Astrocyte of the cerebellum (primary cell): ENCODE measurements at places on chromosomes 1 and 21.

- no peak for DNase-seq
Observed at GRCh38 chr1:31795096-31795675, 20.6 kb downstream of the SPOCD1 start.

DNA sequence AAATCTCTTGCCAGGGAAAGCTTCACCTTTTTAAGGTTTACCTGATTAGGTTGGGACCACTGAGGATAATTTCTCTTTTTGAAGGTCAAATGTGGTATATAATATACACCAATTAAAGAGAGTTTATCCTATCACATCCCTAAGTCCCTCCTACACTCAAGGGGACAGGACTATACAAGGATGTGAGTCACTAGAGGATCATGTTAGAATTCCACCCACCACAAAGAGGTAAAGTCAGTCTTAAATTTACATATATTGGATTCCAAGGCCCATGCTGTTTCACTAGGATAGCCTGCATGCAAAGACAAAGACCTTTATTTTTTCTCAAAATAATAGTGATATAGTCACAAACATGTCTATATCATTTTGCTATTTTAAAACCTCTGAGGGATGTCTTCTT is 164.4 kb downstream of the GIPC2 start:
- DNase-seq, result no peak

- no peak for DNase-seq
Observed at GRCh38 chr1:248111157-248111556, 16.2 kb downstream of the OR2L13 start.

DNA sequence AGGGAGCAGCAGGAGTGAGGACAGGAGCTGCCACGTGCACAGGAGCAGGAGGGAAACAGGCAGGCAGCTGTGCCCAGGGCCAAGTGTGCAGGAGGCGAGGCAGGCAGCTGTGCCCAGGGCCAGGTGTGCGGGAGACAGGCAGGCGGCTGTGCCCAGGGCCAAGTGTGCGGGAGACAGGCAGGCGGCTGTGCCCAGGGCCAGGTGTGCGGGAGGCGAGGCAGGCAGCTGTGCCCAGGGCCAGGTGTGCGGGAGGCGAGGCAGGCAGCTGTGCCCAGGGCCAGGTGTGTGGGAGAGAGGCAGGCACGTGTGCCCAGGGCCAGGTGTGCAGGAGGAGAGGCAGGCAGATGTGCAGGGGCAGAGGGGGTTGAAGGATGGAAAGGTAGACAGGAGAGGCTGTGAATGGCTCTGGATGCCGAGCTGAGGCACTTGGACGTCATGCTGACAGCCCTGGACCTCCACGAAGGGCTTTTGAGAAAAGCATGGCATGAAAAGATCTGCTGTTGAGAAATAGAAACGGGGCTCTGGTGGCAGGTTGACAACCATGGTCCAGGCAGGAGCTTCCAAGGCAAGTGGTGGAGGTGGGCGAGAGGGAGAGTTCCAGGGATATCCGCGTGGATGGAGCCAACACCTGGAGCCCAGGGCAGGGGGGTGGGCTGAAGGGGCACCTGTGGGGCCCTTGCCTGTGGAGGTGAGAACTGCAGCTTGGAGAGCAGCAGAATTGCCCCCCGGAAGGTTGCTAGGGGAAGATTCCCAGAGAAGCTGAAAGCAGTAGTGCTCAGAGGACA is 19.1 kb upstream of the NPHP4 start:
- DNase-seq, result no peak

DNA sequence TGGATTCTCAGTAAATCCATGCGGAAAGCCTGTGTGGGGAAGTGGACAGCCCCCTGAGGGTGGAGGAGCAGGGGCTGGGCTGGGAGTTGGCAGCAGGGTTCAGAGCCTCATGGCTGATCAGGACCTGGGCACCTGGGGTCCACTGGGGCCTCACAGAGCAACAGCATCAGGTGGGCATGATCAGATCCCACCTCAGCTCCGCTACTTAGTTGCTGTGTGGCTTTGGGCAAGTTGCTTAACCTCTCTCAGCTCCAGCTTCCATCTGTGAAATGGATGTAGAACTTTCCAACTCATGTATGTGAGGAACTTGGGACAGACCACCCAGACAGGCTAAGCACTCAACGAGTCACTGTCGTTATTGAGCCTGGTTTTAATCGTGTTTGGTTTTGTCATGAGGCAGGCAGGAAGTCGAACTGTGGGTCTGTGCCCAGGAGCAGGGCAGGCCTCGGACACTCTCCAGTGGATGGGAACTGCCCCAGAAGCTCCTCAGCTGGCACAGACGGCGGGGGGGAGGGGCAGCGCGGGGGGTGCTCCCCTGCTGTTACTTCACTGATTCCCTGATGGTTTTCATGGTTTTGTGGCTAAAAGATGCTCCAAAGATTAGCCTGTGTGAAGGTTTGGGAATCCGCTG is 155.8 kb upstream of the TMEM51 start:
- no peak for DNase-seq

- no peak for DNase-seq
Observed at GRCh38 chr1:68585351-68585750, 88.5 kb upstream of the DEPDC1 start.

GRCh38 chr1:101769520-101769919 is 227.2 kb downstream of the OLFM3 start:
- DNase-seq, result no peak

- DNase-seq, result no peak
Observed at GRCh38 chr1:196910215-196910614, 22.4 kb downstream of the CFHR4 start.

DNA sequence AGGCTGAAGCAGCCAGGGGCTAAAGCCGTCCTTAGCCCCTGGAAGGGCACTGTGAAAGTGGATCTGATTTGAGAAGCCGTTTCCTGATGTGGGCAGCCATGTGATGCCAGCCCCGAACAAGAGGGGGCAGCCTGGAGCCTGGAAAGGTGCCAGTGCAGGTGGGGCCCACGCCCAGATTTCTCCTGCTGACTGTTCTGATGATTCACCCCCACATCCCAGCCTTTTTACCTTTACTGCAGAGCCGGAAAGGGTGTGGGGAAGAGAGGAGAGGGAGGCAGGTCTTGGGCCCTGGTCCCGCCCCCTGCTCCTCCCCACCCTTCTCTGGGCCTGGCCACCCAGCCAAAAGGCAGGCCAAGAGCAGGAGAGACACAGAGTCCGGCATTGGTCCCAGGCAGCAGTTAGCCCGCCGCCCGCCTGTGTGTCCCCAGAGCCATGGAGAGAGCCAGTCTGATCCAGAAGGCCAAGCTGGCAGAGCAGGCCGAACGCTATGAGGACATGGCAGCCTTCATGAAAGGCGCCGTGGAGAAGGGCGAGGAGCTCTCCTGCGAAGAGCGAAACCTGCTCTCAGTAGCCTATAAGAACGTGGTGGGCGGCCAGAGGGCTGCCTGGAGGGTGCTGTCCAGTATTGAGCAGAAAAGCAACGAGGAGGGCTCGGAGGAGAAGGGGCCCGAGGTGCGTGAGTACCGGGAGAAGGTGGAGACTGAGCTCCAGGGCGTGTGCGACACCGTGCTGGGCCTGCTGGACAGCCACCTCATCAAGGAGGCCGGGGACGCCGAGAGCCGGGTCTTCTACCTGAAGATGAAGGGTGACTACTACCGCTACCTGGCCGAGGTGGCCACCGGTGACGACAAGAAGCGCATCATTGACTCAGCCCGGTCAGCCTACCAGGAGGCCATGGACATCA is at the start of gene SFN:
SFN (plus strand) TSS at position 369 of the 904 bp plus-strand sequence; CDS start at position 433, 64 bp downstream.
- DNase-seq, result no peak

DNA sequence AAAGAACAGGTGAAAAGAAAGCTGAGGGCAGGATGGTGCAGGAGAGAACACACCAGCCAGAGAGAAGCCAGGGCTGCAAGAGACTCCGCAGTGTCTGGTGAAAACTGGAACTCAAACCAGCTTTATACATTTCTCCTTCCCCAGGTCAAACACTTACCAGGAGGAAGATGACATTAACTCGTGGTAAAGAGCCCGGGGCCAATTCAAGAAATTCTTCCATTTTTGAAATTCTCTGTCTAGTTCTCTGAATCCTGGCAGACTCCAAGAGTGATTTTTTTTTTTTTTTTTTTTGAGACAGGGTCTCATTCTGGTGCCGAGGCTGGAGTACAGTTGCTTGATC is 25.8 kb upstream of the SIPA1L2 start:
- no peak for DNase-seq

- DNase-seq, result no peak
Observed at GRCh38 chr1:206816390-206817287, 44.3 kb upstream of the IL10 start.

DNA sequence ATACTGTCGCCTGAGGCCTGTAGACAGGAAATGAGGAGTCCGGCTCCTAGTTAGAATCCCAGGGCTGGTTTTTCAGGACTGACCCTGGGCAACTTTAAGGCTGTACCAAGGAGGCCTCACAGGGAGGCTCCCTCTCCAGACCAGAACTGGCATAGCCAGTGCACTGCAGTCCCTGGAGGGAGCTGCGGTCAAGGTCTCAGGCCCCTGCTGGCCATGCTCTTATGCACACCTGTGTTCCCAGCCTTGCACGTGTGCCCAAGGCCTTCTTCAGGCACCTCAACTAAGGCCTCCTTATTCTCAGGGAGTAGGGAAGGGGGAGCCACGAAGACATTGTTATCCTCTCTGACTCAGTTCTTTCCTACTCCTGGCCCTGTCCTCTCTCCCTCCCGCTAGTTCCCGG is 22.0 kb upstream of the IFNAR1 start:
- no peak for DNase-seq

DNA sequence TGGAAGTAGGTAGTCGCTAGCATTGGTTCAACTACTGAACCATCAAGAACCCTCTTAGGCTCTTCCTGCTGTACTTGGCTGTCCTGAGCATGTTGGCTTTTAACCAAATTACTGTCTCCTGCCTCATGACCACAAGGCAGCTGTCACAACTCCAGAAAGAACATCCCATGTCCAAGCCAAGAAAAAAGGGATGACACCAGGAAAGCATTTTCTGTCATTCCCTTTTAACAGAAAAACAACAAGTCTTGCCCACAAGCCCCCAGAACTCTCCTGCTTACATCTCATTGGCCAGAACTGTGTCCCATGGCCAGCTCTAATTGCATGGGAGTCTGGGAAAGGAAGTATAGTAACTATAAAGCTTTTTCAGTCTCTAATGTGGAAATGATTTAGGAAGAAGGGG is 2.4 kb upstream of the RNU5D-1 start:
- no peak for DNase-seq

GRCh38 chr1:40204856-40205255 is 42.9 kb upstream of the TMCO2 start:
- DNase-seq, result no peak

DNA sequence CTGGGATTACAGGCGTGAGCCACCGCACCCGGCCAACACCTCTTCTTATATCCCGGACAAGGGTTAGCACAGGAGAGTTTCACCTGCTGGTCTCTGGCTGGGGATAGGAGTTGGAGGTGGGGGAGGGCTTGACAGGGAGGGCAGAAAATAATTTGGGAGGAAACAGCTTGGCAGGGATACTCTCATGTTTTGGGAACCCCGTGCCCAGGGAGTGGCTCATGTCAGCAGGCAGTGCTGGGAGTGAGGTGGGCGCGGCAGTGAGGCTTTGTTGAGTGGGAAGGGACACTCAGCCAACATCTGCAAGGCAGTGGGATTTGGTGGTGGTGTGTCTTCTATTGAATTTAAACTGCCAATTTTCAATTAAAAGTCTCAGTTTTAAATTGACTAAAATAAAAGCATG is 1.1 kb upstream of the THEM5 start:
- DNase-seq, result no peak

DNA sequence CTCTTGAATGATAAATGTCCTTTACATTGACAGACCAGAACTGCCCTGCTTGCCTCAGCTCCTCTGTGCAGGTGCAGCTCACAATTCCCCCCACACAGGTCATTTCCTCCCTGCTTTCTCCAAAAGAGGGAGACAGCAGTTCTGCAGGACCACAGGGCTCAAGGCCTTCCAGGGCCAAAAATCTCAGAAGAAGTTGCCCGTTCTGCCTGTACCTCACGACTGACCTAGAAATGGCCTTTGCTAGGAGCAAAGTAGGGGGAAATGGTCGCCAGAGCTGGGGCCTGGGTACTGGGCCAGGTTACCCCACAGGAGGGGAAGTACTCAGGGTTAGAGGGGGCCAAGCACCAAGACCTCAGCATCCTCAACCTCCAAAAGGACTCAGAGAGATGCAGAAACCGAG is 11.1 kb downstream of the RNU1-2 start:
- no peak for DNase-seq

- no peak for DNase-seq
Observed at GRCh38 chr1:22533244-22533895, 29.9 kb upstream of the EPHA8 start.

DNA sequence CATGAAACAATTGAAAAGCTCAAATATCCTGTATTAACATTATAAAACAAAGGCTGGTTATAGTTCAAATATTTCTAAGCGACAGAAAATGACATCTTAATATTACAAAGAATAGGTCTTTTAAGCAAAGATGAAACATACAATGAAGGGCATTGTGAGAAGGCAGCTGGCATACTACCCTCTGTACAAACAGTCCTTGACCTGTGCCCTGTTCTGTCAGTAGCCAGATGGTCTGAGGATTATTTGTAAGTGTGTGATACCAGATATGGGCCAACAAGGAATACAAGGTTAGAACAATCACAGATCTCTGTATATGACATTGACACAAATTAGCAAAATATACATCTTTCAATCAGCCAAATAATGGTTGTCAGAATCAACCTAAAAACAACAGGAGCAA is 1350.4 kb downstream of the AMY1C start:
- no peak for DNase-seq

DNA sequence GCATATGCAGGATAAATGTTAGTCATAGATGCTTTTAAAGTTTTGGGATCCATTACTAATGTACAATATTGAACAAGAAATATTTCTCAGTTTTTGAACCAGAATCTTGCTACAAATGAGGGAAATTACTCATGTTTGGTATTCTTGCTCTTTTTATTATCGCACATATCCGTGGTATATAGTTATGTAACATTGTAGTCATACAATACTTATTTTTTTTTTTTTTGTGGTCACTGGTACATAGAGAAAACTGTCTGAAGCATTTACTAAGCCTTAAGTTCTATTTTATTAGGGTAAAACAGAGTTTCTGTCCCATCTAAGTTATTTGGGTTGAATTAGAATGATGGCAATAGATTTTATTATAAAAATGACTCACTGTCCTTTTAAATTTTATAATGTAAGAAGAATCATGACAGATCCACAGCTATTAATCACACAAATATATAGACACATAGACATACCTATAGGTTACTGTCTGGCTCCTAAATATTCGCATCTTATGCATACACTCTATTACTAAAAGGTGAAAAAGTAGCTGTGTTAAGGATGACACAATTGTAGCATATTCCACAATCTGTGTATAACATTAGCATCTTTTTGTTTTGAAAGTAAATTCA is 18.0 kb upstream of the PRKAA2 start:
- DNase-seq, result no peak
